Omental fat pad (tissue), 4 donors: ENCODE measurements at places on chromosomes 4 and X. TPM values are rescaled to one million over a fixed set of nuclear protein-coding genes. Genes with fewer than 3 reads are reported as not detected.

PLA2G12A gene
- total RNA-seq, result 20.4 TPM

TLR7 gene
- 1.3 TPM for total RNA-seq

ETFDH gene
- 49.7 TPM for total RNA-seq

OGT gene
- total RNA-seq, result 170 TPM

HHIP gene
- total RNA-seq, result 0.47 TPM

GNRHR gene
- not detected for total RNA-seq

CXorf49B gene
- total RNA-seq, result not detected

FGG gene
- not detected for total RNA-seq

GRCh38 chrX:74343343-74344279 lies 39.6 kb downstream of the ZCCHC13 start:
- DNase-seq, result peak; percentile 35

DNA sequence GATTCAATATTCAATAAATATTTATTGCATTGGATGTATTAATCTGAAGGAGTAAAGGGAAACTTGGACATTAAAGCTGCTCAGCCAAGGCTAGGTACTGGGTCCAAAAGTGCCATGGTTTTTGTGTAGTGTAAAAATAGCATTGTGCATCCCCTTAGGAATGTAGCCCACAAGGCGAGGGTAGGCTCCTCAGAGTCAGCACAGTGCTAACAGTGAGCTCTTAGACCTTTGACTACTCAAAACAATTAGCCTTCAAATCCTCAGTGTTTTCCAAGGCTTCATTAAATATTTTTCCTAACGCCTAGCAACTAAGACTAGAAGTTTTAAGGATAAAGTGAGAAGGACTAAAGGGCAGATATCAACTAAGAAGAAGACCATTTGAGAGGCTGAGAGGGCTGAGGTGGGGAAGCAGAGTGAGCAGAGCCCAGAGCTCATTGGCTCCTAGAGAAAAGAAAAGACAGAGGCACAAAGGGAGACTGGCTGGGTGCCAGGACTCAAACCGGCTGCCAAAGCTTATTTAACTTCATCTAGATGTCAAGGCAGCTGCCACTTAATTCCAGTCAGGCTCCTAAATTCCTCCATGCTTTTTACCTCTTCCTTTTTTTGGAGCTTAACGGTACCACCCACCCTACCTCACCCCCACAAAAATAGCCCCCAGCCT lies 17.0 kb downstream of the PRKG2 start:
- no peak for DNase-seq

DNA sequence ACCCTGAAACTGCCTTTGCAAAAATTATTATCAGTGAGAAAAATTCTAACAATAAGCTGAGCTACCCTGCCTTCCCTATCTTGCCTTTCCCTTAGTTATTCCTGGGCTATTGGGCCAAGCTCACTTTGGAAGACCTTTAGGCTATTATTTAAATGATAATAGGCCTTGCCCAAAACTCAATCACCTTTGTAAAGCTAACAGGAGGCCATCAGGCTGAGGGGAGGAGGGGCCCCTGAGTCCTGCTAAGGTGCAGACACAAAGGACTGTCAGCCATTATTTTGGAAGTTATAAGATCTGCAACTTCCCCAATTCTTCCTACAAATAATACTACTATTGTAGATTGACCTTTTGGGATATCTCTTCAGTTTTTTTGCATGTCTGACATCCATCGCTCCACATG lies 278.8 kb upstream of the DIAPH2 start:
- no peak for DNase-seq

DNA sequence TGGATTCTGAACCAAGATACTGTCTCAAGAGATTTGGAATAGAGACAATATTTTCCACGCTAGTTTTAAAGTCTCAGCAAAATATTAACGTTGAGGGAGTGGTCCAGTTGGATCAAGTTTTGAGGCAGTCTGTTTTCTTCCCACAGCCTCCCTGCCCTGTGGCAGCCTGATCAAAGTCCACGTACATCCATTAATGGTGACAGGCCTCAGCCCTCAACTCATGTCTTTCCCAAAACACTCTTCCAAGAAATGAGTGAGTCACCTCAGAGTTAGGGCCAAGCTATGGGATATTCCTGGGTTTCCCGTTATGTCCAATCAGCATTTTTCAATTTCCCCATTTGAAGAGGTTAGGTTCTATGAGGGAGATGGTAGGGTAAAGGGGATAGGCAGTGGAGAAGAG lies 28.5 kb downstream of the EGFL6 start:
- DNase-seq, result no peak

GRCh38 chrX:43656005-43656494 lies at the start of gene MAOA:
Gene MAOA (plus strand): TSS chrX:43656299. CDS start chrX:43656342, 43 bp downstream.
- peak; percentile 41 for DNase-seq

DNA sequence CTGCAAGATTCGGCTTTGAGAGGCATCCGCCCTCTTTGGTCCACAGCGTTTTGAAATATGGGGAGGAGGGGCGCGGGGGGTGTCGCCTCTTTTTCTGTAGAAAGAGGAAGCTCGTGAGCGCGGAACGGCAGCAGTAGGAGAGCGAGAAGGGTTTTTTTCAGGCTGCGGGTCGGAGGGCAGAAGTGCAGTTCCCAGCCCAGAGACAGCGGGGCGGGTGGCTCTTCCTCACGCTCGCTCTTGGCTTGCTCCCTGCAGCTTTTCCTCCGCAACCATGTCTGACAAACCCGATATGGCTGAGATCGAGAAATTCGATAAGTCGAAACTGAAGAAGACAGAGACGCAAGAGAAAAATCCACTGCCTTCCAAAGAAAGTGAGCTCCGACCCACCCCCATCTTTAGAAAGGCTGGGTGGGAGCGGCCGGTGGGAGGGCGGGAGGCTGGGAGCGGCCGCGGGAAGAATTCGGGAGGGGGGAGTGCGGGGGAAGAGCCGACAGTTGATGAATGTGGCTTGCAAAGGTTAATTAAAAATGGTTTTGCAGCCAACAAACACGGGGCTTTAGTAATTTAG lies 1.2 kb downstream of the TMSB4X start:
- no peak for DNase-seq

DNA sequence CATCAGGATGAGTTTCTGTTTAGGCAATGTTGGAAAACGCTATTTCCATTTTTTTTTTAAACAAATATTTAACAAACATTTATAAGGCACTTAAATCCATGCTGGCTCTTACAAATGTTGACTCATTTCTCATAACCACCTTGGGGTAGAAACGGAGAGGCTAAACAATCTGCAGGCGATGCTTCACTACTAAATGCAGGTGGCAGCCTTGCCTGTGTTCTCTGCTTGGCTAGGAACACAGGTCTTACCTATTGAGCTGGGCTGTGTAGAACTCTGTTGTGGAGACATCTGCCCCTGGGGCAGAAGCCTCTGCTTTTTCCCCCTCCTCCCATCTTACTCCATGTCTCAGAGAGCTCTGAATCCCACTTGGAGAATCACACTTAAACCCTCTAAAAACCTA lies 1.4 kb upstream of the CXCL1 start:
- no peak for DNase-seq

DNA sequence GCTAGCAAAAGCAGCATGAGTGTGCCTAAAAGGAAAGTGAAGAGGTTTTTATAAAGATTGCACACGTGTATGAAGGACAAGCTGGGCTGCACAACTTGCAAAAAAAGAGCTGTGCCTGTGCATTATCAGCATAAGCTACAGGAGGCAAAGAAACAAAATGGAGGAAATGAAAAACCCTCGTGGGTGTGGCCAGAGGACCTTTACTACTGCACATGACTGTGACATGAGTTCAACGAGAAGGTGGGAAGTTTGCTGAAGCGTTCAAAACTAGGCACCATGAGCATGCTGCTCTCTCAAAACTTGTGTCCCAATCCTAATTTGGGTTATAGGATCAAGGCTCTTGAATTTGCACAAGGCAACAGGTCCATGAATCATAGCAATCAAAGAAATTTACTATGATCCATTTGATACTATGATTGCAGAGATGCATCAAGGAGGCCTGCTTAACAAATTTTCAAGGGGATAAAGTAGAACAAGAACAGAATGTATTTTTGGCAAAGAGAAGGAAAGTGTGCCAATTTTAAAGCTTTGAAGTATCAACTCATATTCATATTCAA lies 38.1 kb upstream of the CXorf38 start:
- no peak for DNase-seq

- DNase-seq, result no peak
Observed at GRCh38 chr4:77074381-77074831, 1.4 kb downstream of the CCNI start.

- DNase-seq, result no peak
Observed at GRCh38 chr4:124433500-124433899, 279.0 kb downstream of the ANKRD50 start.

GRCh38 chrX:332496-332860 lies 13.9 kb upstream of the GTPBP6 start:
- DNase-seq, result no peak

- DNase-seq, result no peak
Observed at GRCh38 chr4:15254236-15254880, 173.5 kb upstream of the C1QTNF7 start.

DNA sequence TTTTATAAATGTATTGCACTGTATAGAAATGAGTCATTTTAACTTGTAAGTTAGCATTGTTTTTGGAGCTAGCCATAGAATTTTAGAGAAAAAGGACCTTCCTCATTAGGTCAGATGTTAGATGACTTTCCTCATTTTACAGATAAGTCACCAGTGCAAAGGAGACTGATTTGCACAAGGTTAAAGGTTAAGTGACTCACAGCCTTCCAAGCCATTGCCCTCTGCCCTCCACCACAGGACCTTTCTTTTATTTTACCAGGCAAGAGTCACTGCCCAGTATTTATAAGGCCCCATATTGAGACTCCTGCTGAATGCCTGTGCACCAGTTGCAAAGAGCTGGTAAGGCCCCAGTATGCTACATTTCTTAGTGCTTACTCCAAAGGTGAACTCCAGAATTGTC lies 4.2 kb upstream of the ABCG2 start:
- no peak for DNase-seq

- DNase-seq, result no peak
Observed at GRCh38 chr4:1749826-1750225, 28.5 kb downstream of the TACC3 start.

GRCh38 chr4:100681289-100681688 lies 163.5 kb upstream of the EMCN start:
- no peak for DNase-seq
